ENCODE measurements at places on chromosomes 5 and 9.
A peak's percentile ranks its signal among the peaks of the same experiment; 100 is the strongest.

GRCh38 chr5:54743997-54744788 lies 226.6 kb downstream of the SNX18 start:
- DNase-seq = peak; percentile 87

- no peak for DNase-seq
Observed at GRCh38 chr5:23703940-23704855, 196.8 kb downstream of the PRDM9 start.

DNA sequence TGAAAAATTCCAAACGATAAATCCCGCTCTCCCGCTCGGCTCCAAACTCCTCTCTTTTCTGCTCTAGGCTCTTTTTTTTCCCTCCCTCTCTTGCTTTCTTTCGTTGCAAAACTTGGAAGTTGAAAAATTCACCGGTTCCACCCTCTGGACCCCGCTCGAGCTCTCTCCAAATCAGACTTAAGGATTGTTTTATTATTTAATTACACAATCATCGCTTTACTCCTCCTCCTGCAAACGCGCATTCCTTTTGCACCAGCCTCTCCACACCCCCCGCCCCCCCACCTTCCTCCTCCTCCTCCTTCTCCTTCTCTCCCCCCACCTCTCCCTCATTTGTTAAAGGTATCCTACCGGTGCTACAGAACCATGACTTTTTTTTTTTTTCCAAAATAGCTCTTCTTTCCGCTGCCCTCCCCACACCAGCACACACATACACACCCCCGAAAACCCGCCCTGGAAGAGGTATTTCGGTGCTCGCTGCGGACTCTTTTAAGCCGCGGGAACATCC lies 535 bp upstream of the NFIB start:
- peak; percentile 49 for DNase-seq

DNA sequence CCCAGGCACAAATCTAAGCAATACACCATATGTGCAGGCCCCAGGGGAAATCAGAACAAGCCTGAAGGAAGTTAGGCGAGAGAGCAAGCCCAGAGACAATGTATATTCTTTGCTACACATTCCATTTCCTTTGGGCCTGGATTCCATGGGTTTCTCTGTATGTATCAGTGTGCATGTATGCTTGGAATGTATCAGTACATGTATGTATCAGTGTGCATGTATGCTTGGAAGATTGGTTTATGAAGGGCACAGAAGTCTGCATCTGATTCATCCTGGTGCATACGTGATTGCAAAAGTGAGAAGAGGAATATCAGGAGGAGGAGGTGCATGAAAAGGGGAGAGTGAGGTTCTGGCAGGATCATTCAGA lies 232.6 kb upstream of the ANKRD55 start:
- no peak for DNase-seq

DNA sequence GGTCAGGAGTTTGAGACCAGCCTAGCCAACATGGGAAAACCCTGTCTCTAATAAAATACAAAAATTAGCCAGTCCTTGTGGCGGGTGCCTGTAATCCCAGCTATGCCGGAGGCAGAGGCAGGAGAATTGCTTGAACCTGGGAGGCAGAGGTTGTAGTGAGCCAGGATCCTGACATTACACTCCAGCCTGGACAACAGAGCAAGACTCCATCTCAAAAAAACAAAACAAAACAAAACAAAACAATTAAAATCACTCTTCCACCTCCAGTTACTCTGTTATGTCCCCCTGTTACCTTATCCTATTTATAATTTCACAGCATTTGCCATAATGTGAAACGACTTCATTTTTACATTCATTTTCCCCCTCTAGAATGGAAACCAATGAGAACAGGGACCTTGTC lies 54.4 kb downstream of the CXXC5 start:
- DNase-seq = no peak

DNA sequence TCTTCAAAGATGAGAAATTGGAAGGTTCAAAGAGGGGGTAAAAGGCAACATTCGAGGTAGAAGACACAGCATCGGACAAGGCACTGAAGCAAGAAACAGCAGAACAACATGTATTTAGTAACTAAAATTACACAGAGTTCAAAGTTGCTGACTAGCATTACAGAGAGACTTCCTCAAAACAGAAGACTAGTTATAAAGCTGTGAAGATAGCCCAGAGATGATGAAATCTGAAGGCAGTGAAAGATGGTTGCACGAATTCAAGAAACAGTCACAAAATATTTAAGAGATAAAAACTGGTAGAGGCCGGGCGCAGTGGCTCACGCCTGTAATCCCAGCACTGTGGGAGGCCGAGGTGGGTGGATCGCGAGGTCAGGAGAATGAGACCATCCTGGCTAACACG lies 16.3 kb downstream of the MAPKAP1 start:
- DNase-seq = no peak

DNA sequence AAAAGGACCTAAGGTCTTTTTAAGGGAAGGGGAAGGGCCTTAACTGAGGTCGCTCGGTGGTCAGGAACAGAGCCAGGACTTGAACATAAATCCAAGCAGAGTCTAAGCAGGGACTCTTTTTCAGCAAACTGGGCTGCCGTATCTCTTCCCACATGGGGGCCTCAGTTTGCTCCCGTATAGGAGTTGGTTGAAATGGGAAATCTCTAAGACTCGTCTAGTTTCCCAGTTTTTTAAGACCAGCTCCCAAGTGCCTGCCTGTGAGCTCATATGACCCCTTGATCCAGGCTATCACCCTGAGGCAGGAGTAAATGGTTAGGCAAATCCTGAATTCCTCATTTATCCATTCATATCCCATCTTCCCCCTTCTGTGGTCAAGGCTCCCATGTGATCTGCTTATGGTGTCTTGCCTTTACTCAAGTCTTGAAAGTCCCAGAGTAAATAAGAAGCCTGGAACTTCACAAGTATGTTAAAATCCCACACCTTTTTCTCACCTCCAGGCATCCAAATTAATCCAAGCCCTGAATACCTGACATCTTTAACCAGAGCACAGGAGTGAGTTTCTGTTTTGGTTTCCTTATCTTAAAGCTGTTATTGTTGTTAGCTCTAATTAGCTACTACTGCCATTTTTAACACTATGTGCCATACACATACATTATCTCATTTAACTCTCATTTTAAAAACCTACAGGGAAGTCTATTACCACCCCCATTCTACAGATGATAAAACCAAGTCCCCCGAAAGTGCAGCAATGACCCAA lies 3.0 kb downstream of the ARSI start:
- DNase-seq = peak; percentile 42

DNA sequence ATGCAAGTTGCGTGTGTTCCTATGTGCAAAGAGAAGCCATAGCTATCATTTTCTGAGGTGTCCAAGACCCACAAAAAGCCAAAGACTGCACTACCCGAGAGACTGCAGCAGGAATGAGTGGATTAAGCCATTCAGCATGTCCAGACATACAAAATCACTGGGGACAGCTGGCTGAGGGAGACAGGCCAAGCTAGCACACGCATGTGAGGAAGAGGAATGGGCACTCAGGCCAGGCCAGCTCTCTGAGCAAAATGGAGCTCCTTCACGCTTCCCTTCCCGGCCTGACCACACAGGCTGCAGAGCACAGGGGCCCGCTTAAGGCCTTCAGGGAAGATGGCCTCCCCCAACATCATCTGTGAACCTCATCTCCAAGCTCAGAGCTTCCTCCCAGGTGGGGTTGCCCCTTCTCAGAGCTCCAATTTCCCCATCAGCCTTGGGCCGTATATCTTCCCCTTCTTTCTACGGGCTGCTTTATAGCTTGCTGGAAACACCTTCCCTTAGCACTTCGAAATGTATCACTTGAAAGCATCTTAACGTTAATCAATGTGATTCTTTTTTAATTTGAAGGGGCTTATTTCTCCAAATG lies 8.4 kb downstream of the DCANP1 start:
- no peak for DNase-seq

DNA sequence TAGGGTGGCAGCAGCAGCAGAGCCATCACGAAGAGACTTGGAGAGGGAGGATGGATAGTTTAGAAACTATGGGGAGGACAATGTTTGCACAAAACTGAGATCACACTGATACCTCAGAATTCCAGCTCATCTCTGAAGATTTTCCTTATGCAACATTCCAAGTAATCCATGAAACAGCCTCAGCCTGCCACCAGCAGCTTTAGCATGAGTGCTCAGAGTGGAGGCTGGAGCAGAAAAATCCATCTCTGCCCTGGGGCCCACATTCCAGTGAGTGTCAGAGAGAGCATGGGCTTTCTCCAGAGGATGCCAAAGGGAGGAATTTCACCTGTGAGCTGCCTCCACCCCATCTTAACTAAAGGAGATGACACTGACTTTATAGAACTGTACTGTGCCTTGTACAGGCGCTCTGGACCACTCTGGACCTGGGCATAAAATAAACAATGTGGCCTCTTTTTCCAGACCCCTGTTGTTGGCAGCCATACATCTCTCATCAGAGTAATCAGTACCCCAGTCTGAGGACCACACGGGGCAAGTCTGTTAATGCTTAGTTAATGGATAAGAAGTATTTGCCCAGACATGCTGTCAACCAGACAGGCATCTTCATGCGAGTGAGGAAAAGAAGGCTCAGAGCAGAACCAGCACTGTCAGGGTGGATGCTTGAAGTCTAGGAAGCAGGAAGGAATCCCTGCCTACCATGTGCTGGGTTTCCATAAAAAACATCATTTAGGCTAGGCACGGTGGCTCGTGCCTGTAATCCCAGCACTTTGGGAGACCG lies 440.9 kb downstream of the ENC1 start:
- no peak for DNase-seq

GRCh38 chr9:108271646-108272348 lies 584.0 kb downstream of the ACTL7B start:
- DNase-seq = peak; percentile 79

DNA sequence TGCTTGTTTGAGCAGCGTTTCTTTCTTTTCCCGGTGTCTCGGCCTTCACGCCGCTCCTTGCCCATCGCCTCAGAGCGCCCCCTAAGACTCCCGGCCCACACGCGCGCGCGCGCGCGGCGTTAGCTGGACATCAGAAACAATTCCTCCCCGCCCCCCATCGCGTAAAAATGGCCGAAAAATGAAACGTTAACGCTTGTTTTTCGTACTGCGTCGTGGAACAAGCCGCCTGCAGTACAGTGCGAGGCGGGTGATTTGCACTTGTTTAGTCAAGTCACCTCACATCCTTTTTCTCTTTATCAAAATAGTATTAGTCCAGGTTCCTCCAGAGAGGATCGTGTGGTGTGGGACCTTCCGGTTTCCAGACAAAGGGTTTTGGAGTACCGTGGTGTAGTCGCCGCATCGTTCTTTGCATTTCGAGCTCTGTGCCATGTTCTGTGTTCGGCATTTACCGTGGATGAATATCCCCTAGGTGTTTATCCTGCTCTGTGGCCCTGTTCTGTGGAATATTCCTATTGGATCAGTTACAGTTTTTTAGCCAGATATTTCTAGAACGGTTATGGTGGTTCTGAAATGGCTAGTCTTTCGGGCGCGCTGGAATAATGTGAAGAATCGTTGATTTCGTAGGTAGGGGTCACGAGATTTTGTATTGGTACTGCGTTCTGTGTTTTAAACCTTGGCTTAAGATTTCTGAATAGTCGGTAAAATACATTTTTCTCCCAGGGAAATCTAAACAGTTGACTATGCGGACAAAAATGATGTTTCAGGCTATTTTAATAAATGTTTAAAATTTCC lies 1.0 kb downstream of the MATR3 start:
- DNase-seq = peak; percentile 71

DNA sequence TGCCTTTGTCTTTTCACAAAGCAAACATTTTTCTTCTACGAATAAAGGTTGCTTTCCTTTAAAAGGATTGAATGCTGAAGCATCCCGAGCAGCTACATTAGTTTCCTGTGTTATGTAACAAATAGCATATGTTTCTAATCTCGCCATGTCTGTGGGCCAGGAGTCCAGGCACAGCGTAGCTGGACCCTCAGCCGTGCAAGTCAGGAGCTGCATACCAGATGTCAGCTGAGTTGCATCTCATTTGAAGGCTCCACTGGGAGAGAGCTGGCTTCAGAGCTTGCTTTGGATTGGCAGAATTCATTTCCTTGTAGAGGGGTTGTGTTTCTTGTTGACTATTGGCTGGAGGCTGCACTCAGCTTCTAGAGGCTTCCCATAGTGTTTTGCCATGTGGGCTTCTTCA lies 16.0 kb upstream of the GOLPH3 start:
- DNase-seq = peak; percentile 45

GRCh38 chr5:79771387-79771786 lies 81.8 kb downstream of the CMYA5 start:
- peak; percentile 78 for DNase-seq

DNA sequence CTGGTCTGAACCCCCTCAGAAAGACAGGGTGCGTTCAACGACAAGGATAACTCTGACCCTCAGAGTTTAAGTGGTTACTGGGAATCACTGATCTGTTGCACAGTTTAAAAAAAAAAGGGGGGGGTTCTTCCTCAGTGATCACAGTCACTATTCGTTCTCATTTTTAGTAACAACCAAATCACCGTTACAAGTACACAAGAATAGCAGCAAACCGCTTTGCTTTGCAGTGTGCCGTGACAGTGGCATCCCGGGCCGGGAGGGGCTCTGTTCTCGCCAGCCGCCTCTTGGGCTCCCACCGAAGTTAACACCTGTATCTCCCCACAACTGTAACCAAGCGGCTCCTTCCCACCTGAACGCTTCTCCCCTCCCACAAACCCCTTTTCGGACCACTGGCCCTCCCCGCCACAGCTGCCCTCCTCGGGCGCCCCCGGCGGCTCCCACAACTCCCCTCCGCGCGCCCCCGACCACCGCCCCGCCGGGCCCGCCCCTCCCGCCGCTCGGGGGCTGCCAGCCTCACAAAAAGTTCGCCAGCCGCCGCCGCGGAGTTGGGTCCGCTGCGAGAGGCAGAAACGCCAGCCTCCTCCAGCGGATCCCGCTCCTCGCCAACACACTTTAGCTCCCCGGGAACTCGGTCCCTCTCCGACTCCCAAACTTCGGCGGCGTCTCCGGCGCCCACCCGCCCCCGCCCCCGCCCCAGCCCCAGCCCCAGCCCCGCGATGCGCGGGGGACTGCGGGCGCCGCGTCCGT lies 1.2 kb downstream of the SSBP2 start:
- DNase-seq = no peak

GRCh38 chr5:168434746-168435321 lies 51.4 kb upstream of the RARS1 start:
- DNase-seq = peak; percentile 65

- no peak for DNase-seq
Observed at GRCh38 chr5:130808691-130809090, 356.4 kb downstream of the HINT1 start.

GRCh38 chr5:61686491-61687257 lies 354.6 kb downstream of the ZSWIM6 start:
- no peak for DNase-seq
